ENCODE measurements at places on chromosomes 12 and 14.

GRCh38 chr14:100741966-100742365 is 15.3 kb downstream of the DLK1 start:
- DNase-seq, result no peak

- DNase-seq, result no peak
Measured at GRCh38 chr14:101556566-101557320, 4.6 kb upstream of the DIO3 start.

GRCh38 chr12:50734409-50735263 is 29.3 kb upstream of the ATF1 start:
- DNase-seq, result no peak

- no peak for DNase-seq
Measured at GRCh38 chr12:60844101-60844500, 1248.3 kb downstream of the SLC16A7 start.

DNA sequence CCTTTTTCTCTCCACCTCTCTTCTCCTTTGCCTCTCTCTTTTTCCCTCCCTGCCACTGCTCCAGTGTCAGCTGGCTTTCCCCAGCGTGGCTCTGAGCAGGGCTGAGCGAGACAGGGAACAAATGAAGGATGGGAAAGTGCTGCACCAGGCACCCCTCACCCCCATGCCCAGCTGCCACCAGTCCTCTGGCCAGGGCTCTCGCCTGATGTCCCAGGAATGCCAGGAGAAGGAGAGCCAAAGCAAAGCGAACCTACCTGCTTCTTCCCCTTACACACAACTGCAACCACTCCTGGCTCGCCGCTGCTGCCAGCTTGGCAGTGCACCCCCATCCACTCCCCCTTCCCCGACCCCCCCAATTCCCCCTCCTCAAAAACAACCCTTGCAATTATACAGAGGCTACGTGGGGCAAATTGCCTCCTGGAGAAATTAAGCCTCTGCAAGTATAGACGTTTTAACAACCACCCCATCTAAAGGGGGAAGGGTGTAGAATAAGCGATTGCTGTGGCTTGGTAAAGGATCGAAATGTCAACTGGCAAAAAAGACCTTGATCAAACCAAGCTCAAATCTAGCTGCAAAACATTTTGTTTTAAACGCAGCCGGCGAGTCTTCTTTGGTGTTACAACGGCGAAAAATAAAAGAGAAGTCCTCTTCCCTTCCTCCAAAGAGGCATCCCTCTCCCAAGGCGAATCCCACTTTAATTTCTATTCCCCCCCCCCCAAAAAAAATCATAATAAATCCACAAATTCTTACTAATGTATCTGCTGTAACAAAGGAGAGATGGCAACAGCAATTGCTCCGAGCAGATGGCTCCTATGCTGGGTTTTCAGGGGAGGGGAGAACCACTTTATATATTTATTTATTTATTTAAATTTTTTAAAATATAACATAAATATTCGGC is 2.9 kb downstream of the BCL11B start:
- DNase-seq, result no peak

GRCh38 chr12:92362126-92362525 is 216.5 kb upstream of the BTG1 start:
- DNase-seq, result no peak
